ENCODE measurements at places on chromosomes 16 and 17. TPM values are rescaled to one million over a fixed set of nuclear protein-coding genes. Genes with fewer than 3 reads are reported as not detected.
A peak's percentile ranks its signal among the peaks of the same experiment; 100 is the strongest.

CDYL2 gene
- 5.7 TPM for total RNA-seq

OR1A1 gene
- total RNA-seq: not detected

C16orf92 gene
- total RNA-seq: not detected

TOP2A gene
- total RNA-seq: 1.4 TPM

TLCD3A gene
- total RNA-seq: 10.1 TPM

GP2 gene
- total RNA-seq: 2.8 TPM

EMP2 gene
- 138 TPM for total RNA-seq

TNFRSF17 gene
- not detected for total RNA-seq

TEX14 gene
- 0.76 TPM for total RNA-seq

ALOX12 gene
- total RNA-seq: not detected

CSNK2A2 gene
- 55.1 TPM for total RNA-seq

NUDT16L1 gene
- total RNA-seq: 21.3 TPM

FOXN1 gene
- not detected for total RNA-seq

TEKT1 gene
- 0.89 TPM for total RNA-seq

ASIC2 gene
- total RNA-seq: 1.1 TPM

DNA sequence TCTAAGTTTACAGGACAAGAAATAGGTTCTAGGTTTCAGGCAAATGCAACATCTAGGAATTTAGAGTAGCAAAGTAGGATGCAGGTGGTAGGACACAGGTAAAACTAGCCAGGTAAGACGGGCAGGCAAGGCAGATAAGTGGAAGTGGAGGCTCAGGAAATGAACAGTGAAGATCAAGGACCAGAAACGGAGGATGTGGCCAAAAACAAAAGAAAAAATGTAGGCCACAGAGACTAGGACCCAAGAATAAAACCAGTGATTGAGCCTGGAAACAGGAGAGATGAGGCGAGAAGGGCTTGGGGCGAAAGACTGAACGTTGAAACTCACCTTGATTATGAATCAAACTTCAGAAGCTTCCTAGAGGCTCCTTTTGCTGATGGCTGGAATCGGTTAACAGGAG is 24.0 kb downstream of the CPSF4L start:
- no peak for DNase-seq

DNA sequence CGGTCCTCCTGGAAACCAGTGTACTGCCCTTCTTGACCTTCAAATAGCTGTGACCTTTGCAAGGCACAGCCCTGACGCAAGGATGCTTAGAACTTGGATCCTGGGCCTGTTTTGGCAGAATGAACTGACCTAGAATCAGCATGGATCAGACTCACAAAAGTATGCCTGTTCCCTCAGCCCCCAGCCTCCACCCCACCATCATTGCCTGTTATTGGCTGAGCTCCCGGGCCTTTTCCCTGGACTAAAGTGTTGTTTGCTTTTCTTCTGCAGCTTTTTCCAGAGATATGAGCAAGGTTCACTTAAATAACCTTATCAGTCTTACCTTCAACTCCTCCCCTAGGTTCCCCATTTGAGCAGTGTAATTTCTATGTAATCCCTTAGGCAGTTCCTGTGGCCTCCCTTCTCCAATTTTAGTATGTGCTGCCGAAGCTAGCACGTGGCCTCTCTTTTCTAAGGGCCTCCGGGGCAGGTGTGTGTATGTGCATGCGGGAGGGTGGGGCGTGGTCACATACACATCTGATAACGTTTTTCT is 347.4 kb downstream of the MAF start:
- peak; percentile 73 for DNase-seq

- DNase-seq: peak; percentile 72
These were observed 43.8 kb upstream of the DHX40 start for GRCh38 chr17:59521465-59522126.

- no peak for DNase-seq
These were observed 43.9 kb upstream of the ZNF469 start for GRCh38 chr16:88338896-88339295.

DNA sequence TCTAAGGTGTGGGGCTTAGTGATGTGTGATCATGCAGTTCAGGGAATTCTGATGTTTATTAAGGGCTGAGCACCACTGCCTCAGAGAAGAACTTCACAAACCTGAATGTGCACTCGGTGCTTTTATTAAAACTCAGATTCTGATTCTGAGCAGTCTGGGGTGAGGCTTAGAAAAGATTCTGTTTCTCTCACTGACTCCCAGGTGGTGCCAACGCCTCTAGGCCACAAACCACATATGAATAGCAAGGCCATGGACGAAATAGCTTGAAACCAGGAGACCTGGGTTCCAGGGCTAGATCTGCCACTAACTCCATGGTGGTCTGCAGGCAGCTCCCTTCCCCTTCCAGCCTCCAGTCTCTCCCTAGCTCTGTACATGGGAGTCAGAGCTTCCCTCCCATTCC is 169.1 kb downstream of the HS3ST3B1 start:
- DNase-seq: no peak

- DNase-seq: no peak
These were observed 27.8 kb upstream of the TVP23A start for GRCh38 chr16:10846213-10846998.

DNA sequence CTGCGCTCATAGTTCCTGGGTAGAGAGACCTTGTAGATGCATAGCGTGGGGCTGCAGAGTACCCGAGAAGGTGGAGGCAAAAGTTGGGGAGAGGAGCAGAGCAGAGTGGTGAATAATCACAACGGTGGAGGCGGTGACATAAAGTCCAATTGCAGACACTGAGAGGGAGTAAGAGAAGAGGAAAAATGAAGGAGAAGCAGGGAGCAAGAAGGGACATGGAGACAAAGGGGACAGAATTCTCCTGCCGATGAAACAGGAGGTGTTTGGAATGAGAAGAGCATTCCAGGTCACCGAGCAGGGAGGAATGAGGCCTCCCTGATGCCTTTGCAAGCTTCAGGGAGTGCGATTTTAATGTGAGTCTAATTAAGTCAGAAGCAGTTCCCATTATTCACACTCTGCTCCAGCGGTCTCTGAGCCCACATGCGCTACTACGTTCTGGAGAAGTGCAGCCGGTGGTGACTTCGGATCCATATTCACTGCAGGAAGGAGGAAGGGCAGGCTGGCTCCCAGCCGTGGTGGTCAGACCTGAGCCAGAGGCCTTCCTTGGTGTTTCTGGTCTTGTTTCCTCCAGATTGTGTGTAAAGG is 108.0 kb upstream of the DNAH9 start:
- DNase-seq: no peak

GRCh38 chr17:21301593-21302550 is 17.4 kb downstream of the MAP2K3 start:
- DNase-seq: no peak

GRCh38 chr17:70405492-70406220 is 236.3 kb downstream of the KCNJ2 start:
- DNase-seq: no peak

DNA sequence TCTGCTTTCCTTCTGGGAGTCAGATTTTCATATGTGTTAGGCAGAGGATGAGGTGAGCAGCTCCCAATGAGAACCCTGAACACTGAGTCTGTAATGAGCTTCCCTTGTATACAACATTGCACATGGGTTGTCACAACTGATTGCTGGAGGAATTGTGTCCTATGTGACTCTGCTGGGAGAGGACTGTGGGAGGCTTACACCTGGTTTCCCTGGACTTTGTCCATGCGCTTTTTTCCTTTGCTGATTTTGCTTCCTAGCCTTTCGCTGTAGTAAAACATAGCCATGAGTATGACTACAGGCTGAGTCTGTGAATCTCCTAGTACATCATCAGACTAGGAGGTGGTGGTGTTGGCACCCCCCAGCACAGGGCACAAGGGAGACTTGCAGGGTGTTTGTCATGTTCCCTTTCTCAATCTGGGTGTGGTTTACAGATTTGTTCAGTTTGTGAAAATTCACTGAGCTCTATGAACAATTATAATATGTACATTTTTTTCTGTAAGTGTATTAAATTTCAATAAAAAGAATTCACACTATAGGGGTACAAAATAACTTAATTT is 1.7 kb upstream of the PLK1 start:
- DNase-seq: no peak

- no peak for DNase-seq
These were observed 44.3 kb downstream of the XYLT1 start for GRCh38 chr16:17426451-17426850.

DNA sequence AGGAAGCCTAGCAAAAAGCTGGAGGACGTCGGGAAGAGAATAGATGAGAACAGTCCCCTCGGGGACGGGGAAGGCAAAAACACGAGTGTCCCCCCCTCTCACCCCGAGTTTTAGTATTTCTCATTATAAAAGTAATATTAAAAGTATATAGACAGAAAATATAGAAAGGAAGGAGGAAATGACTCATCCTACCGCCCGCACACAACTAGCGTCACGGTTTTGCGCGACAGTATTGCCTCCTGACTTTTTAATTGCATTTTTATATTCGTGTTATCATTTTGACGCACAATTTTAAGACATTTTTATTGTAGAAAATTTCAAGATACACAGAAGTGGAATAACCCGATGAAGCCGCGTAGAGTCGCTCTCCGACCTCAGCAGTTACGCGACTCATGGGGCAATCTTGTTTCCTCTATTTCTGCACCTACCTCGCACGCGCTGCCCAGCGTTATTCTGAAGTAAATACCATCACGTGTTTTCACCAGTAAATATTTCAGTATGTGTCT is 652 bp upstream of the SLC25A19 start:
- no peak for DNase-seq

DNA sequence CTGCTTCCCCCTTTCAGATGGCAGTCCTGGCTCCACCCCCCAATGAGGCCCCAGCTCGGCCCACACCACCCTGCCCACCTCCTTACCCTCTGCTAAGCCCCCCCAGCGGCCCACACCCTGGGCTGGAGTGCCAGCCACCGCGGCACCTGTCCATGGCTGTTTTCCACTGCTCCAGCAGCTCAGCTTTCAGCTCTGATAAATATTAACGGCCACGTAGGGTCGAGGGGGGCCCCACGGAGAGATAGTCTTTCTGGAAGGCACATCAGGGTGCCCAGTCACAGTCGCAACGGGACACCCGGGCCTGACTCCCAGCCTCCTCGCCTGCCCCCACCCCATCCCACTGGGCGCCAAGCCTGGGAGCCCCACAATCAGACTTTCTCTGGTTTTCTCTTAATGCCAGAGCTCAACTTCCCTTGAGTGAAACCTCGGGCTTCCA is 46.5 kb upstream of the CIBAR2 start:
- no peak for DNase-seq

- no peak for DNase-seq
These were observed 50.0 kb downstream of the DNAH2 start for GRCh38 chr17:7767405-7768021.

- no peak for DNase-seq
These were observed 97.1 kb upstream of the TMEM97 start for GRCh38 chr17:28221751-28222414.
